Ovary (tissue), 10 donors: ENCODE measurements at places on chromosomes 2 and 18. TPM values are rescaled to one million over a fixed set of nuclear protein-coding genes. Genes with fewer than 3 reads are reported as not detected.

The G6PC2 gene
- total RNA-seq, result not detected

DNA sequence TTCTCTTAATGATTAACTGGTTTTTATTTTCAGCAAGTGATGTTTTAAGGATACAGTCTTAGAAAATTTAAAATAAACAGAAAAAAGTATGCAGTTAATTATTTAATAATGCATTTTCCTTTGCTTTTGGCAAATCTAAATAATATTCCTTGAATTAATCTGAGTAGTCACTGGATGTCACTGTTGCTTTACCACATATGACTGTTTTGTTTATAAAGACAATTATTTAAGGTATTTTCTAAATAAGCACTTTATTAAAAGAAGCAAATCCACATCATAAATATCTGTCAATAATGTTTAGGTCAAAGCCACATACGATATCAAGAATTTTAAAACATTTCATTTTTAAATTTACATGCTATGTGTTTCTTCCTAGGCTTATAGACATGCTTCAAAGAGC lies 40.6 kb upstream of the TFPI start:
- DNase-seq, result no peak

The TM4SF20 gene
- 1.4 TPM for total RNA-seq

The PDE1A gene
- 3.3 TPM for total RNA-seq

DNA sequence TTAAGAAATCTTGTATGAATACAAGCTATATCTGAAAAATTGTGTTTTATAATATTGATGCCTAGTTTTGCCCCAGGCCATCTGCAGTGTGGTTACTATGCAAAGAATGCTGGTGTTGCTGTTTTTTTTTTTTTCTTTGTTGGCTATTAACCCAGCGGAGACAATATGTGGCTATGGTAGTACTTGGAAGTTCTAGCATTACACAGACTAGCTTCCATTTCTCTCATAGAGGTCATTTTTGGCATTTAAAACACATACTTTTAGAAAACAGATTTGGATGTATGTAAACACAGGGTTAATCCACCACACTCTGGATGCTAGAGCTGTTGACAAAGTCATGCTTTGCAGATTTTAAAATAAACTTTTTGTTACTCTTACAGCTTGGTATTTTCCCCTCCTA lies 209.8 kb downstream of the NEDD4L start:
- no peak for DNase-seq

GRCh38 chr18:35345460-35345921 lies 1.3 kb upstream of the ZNF24 start:
- DNase-seq, result no peak

DNA sequence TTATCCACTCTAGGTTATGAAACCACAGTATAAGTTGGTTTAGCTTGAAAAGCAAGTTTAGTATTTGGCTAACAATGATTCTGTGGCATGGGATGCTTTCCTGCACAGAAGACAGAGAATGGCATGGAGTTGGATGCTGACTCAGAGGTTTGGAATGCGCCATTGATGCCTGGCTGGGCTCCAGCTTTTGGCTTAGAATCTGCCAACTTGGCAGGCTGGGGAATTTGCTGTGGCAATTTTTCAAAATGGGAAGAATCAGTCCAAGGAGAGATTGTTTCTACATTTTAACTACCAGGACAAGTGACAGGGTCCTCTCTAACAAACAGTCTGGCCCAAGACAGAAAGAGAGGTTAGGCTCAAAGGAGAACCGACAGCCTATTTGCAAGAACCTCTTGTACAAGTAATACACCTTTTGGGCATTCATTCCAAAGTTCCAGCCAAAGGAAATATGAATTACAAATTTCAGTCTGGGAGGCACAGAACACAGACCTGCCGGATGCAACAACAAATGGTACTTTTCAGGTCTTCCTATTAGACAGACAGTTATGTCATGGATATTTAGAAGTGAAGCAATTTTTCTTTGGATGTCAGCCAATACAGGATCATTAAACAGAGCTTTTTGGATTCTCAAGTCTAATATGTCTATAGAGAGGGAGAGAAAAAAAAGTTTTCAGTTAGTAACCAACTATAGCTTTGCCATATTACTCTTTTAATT lies 1027.7 kb downstream of the TMEM182 start:
- DNase-seq, result no peak
